Fibroblast of lung (primary cell): ENCODE measurements at places on chromosomes 11 and 22. TPM values are rescaled to one million over a fixed set of nuclear protein-coding genes. Genes with fewer than 3 reads are reported as not detected.

- DNase-seq, result no peak
Observed at GRCh38 chr22:38510416-38510970, 4.4 kb upstream of the DDX17 start.

DNA sequence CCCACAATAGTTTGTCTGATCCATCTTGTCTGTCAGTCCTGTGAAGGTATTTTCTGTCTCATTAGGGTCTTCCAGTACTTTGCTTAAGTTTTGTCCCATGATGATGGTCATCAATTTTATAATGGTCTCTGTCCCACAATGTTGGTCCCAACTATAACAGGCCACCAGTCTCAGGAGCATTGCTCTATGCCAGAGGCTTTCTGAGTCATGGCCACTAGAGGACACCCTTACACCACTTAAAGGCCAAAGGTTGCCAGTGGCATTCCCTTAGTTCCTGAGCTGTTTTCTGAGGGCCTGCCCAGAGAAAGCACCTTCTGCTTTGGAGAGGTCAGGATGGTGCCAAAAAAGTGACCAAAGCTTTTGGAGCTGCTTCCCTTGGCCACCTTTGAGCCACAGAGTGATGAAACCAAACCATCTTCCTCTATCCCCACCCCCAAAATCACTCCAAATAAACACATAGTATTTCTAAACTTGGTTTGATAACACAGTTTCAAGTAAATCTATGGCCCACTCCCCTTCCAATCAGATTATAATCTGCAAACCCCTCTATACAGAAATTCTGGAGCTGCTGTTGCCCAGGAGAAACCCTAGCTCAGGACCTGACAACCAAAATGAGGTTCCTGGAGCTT lies 19.3 kb downstream of the EIF3F start:
- peak; percentile 53 for DNase-seq

DNA sequence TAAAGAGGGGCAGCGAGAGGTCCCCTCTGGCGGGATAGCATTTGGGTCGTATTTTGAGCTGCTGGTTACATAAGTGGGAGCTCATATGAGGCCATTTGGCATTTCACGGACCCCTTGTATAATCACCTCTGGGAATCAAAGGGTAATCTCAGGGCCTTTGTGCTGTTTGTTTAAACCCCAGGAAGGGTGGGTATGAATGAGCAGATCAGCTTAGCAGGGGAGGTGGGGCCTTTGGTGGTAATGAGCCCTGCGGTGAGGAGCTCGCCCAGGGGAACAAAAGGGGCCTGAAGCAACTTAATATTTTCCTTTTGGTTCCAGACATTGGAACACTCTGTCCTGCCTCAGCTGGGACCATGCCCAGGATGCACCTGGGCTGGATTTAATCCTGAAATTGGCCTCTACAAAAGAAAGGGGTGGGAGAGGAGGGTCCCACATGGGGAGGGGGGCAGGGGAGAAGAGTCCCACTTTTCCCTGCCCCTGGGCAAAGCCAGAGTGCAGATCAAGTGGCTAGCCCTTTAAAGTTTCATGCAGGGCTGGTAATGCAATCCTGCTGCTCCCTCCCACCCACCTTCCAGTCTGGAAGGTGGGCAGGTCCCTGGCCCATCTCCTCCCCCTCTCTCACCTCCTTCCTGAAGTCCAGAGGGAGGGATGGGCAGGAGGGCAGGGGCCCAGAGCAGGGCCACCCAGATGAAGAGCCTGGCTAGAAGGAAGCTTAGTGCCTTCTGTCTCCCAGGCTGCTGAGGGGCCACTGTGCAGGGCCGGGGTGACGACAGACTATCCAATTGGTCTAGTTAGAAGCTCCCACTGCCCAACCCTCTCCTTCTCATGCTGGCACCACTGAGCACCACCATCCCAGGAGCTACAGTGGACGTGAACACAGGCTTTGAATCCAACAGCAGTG lies 10.5 kb downstream of the TSKU start:
- DNase-seq, result no peak

- DNase-seq, result no peak
Observed at GRCh38 chr11:35914816-35915215, 29.0 kb upstream of the LDLRAD3 start.

- DNase-seq, result peak; percentile 96
Observed at GRCh38 chr11:94876645-94877442, 96.5 kb downstream of the CWC15 start.

DNA sequence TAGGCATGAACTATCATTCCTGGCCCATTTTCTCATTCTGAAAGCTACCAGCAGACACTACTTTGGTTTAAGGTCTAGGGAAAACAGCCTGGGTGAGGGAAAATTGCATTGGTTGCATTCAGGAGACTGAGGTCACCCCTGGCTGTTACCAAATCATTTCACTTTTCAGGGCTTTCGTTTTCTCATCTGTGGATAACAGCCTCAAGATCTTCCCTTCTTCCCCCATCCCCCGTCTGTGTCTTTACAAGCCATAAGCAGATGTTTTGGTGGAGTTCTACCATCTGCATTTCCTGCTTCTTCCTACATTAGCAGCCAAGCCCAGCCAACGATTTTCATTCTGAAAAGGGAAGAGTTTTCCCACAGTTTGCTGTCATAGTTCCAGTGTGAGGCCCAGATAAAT lies 130.4 kb downstream of the HIPK3 start:
- no peak for DNase-seq

GRCh38 chr11:116177521-116178210 lies 595.1 kb downstream of the BUD13 start:
- peak; percentile 8 for DNase-seq

DNA sequence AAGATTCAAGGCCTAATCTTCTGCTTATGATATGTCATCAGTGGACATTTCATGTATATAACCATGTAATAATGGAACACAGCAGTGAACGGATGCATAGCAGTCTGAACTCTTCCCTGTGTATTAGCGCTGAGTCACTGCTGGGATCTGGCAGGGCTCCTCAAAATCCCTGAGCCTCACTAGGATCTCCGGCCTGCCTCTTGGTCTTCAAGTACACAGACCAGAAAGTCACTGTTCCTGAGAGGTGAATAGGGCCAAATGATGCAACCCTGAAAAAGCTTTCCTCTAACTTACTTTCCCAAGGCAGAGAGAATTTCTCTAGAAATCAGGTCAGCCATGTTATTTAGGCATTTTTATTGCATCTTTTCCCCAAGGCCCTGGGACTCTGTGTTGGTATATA lies 35.0 kb downstream of the POU2AF1 start:
- peak; percentile 70 for DNase-seq

- DNase-seq, result no peak
Observed at GRCh38 chr11:116179401-116179800, 593.4 kb downstream of the BUD13 start.

DNA sequence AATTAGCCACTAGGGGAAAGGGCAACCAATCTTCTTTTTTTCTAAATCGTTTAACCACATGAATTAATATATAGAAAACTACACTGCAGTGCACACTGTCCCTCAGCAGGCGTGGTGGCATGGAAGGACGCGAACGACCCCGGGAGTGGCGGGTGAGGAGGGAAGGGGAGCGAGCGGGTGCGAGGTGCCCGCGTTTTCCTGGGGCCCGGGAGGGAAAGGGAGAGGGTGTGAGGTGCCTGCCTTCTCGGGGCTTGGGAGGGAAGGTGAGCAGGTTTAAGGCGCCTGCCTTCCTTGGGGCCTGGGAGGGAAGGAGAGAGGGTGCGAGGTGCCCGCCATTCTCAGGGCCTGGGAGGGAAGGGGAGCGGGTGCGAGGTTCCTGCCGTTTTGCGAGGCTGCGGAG lies 765 bp downstream of the GAB4 start:
- DNase-seq, result no peak

DNA sequence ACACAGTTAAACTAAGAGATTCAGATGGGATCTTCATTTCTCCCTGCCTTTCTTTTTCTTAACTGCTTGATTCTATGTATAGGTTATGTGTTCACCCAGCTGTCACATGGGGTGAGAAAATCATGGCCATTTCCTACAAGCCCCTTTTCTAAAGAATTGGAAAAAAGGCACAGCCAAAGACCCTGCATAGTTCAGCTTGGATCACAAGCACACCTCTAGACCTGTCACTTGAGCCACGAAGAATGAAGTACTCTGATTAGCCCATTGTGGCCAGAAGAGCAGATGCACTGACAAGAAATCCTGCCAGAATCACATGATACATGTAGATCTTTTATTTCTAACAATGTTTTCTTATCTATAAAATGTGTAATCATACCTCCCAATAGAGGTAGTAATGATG lies 69.7 kb downstream of the RAB38 start:
- DNase-seq, result no peak

The IL18BP gene
- 1.5 and 2.5 TPM in 2 replicates for total RNA-seq

The SOX10 gene
- not detected in 2 replicates for total RNA-seq

The CHRM1 gene
- total RNA-seq, result not detected in 2 replicates

The MS4A12 gene
- not detected in 2 replicates for total RNA-seq

The NTM gene
- total RNA-seq, result 9.2 and 28.6 TPM in 2 replicates

The PNPLA3 gene
- 3.6 and 12.6 TPM in 2 replicates for total RNA-seq

The KRTAP5-8 gene
- total RNA-seq, result not detected in 2 replicates

The GPR83 gene
- total RNA-seq, result not detected in 2 replicates

The MGAT3 gene
- not detected in 2 replicates for total RNA-seq

The CCT8L2 gene
- not detected in 2 replicates for total RNA-seq
